Fibroblast of pulmonary artery (primary cell): ENCODE measurements at places on chromosomes 1 and 21.

GRCh38 chr1:221118176-221118937 lies 239.1 kb downstream of the HLX start:
- DNase-seq: no peak

DNA sequence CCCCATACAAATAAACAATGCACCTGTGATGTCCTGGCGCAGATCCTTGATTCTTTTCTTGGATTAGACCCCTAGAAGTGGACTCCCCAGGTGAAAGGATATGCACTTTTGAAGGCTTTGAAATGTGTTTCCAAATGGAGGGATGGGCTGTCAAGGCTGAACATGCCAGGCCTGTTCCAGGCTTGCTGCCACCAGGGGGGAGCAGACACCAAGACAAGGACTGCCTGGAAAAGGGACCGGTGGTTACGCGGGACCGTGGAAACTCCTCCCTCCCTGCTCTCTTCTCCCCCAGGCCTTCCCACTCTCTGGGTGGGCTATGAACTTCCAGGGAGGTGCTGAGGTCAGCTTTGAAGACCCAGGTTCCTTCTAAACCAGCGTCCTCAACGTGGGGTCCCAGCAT lies 12.7 kb downstream of the C1QB start:
- peak; percentile 56 for DNase-seq

DNA sequence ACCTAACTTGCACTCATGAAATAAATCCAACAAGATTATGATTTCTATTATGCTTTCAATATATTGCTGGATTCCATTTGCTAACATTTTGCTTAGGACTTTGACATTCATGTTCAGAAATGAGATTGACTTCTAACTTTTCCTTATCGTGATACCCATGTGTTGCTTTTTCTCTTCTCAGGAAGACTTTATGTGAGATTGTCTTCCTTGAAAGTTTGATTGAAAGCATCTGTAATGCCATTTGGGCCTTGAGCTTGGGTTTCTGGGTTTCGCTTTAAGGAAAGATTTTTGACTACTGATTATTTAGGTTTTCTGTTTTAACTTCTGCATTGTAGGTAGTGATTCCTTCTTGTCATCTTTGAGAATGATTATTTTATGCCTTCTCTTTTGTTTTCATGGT lies 27.8 kb downstream of the AGMAT start:
- DNase-seq: no peak

DNA sequence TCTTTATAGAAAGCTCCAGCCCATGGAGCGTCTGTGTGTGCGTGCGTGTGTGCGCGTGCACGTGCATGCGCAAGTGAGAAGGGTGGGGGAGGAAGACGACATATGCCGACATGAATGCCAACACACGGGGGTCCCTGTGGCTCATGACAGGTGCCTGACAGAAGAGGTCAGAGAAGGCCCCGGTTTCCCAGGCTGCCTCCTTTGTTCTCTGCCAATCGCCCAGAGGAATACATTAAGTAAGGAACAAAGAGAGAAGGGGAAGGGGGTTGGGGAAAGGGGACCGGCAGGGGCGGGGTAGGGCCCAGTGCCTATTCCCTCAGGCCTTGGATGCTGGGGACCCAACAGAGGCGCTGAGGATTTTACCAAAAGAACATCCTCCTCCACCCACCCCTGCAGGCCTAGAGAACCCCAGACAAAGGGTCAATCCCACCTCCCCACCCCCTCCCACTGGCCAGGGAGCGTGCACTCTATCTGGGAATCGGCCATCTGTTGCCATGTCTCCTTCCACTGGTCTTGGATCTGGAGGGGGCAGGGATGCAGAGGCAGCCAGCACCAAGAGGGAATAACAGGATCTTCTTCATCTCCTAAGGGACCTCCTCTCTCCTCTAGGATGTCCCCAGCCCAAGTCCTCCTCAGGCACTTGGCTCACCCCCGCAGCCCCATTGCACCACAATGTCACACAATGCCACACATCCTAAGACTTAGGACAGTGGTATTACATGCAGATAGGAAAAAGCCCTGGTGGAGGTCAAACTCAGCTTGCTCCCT lies 39.4 kb downstream of the PIK3C2B start:
- DNase-seq: no peak

GRCh38 chr1:27583479-27583878 lies 20.5 kb downstream of the AHDC1 start:
- DNase-seq: no peak
